HFF-Myc (cell line): ENCODE measurements at places on chromosomes 3 and 15.

DNA sequence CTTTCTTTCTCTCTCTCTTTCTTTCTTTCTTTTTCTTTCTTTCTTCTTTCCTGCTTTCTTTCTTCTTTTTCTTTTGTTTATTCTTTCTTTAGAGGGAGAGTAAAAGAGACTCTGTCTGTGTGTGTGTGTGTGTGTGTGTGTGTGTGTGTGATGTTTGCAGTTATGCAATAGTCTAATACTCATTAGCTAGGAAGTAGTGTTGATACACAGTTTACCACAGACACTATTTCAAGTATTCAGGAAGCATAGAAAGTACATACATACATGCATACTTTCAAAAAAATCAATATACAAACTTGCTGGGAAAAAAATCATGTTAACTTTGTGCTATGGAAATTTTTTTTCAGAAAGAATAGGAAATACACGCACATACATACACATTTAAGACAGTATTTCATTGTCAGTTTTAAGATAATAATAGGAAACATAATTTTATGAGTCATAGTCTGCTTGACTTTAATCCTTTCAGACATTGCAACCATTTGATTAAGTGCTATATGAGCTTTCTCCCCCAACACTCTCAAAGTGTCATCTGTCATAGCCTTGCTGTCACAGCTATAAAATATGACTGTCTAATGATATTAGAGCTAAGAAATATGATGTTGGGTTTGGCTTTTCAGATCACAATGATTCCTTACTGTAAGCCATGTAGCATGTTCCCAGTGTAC is 74.9 kb upstream of the EPHA3 start:
- DNase-seq = no peak

DNA sequence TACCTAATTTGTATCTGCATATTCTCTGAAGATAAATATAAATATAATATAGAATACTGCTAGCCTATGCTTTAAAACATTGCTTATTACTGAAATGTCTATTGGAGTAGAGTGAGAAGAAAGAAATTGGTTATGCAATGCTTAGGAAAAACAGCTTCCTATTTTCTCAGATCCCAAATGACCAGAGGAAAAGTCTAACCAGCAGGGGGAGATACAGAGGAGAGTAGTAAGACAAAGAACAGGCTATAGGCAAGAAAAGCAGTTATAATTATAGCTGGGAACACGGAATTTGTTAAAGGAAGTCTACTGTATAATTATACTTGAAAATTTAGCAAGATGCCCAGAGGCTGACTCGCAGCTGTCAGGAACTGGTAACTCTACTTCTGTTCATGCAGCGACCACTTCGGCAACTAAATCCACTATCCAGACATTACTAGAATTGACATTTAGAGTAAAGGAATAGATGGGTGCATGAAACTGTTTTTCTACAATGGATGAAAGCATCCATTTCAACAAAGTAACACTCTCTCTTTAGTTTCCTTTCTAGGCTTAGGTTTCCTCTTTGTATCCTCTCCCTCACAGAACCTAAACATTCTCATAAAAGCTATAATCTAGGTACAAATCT is 97.2 kb downstream of the TBC1D5 start:
- peak; percentile 24 for DNase-seq

- DNase-seq = no peak
These were observed 107.0 kb downstream of the EEFSEC start for GRCh38 chr3:128260275-128260674.

DNA sequence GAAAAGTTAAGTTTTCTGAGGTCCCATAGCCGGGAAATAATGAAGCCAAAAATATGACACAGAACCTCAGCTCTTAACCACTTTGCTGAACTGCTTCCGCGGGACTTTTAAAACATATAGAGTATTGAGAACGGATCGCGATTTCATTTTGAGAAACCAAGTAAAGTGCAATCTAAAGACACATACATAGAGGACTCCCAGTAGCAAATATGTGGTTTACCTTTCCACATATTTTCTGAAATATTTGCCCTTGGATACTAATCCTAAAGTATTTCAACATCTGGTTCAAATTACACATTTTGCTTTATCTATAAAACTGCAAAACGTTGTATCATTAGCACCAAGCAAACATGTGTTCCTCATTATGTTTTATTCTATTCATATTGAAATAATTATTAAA is 776.5 kb downstream of the ROBO2 start:
- no peak for DNase-seq

DNA sequence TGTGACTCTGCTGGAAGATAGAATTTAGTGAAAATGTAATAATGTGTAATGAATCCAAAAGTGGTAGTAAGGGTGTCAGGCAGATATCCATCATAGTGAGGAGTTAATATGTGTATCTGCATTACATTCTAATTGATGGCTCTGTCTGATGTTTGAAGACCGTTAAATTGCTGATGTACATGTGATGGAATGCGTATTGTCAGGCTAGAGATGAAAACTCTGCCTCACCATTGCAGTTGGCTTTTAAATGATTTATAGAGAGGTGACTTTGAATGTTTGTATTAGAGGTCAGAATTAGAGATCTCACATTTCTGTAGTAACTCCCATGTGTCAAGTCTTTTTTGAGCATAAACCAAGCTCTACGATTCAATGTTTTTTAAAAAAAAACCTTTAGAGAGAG is 234.6 kb downstream of the NAALADL2 start:
- DNase-seq = no peak

DNA sequence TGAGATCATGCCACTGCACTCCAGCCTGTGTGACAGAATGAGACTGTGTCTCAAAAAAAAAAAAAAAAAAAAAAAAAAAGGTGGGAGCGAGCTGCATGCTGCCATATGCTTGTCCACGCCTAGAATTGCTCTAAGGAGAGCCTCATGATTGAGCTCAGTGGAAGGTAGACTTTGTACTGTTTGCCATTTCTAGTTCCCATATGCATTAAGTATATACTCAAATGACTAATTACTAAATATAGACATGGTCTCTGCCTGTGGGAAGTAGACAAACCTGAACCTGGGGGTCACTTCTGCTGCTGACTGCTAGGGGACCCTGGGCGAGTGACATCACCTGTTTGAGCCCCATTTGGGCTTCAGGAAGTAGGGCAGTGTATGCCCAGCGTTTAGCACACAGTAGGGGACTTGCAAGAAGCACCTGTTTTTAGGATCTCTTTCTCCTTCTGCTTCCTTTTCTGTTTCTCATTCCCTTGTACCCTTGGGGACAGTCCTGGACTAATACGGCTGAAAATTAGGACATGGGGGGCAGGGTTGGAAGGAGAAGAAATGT is 27.2 kb downstream of the PRKCD start:
- DNase-seq = no peak

DNA sequence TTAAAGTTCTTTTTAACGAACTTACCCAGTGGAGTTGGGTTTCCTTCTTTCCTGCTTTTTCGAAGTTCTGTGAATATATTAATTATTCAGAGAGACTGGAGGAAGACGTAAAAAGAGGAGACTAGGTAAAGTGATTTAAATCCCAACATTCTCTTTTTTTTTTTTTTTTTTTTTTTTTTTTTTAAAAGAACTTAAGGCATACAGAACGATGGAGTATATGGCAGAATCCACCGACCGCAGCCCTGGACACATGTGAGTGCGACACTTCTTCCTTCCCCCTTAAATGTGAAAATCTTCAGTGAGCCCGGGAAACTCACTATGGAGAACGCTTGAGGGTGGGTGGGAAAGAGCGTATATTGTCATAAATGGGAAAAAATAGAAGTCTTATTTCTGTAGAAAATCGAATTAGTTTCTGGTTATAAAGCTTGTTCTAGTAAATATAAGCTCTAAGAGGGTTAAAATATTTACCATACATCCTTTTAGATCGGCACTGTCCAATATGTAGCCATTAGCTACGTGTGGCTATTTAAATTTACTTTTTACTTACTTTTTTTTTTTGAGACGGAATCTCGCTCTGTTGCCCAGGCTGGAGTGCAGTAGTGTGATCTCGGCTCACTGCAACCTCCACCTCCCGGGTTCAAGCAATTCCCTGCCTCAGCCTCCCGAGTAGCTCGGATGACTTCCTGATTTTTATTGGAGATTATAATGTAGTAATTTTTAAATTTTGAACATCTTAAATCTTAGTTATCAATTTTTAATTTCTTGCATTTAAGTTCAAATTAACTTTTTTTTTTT is 892 bp downstream of the NMD3 start:
- DNase-seq = no peak

DNA sequence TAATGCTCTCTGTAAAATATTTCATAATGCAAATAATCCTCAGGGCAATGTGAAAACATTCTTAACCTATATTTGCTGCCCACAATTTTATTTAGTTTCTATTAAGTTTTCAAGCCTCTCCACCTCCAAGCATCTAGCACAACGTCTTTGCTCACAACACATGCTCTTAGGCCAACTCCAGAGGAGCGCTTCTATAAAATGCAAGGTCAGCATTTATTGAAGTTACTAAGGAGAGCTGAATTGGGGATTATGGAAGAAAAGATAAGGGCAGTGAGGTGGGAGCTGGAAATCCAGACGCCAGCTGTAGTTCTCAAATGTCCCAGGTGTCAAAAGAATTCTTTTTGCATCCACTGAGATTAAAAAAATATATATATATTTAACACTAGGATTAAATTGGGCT is 996 bp downstream of the RABL3 start:
- DNase-seq = no peak

DNA sequence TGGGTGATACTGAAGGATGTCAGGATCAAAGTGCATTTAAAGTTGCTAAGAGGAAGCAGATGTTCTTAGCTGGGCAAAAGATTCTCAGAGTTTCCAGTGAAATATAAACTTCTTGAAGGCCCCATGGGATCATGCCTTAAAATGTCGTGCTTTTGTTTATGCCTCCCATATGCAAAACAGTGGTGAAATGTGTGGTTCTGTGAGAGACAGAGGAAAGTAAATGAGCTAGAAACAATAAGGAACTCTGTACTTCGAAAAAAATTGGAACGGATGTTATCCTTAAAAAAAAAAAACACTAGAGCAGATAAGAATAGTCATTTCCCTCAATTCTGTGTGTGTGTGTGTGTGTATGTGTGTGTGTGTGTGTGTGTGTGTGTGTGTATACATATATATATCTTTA is 497.0 kb upstream of the TBL1XR1 start:
- DNase-seq = peak; percentile 85

DNA sequence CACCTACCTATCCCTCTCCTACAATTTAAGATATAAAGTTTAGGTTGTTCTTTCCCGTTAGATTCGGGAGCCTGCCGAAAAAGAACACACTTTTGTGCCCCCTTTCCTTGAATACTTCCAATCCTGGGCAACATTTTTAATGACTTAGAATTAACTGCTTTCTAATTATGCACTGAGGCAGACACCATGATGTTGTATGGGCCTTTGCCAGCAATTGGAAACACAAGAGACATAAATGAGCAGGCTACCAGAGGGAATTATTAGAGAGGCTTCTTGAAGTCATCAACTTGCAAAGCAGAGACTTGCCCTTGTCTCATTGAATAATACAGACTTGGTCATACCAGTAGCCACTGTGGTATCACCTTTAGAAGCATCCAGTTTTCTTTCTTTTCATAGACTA is 96.8 kb downstream of the CDIN1 start:
- DNase-seq = no peak

DNA sequence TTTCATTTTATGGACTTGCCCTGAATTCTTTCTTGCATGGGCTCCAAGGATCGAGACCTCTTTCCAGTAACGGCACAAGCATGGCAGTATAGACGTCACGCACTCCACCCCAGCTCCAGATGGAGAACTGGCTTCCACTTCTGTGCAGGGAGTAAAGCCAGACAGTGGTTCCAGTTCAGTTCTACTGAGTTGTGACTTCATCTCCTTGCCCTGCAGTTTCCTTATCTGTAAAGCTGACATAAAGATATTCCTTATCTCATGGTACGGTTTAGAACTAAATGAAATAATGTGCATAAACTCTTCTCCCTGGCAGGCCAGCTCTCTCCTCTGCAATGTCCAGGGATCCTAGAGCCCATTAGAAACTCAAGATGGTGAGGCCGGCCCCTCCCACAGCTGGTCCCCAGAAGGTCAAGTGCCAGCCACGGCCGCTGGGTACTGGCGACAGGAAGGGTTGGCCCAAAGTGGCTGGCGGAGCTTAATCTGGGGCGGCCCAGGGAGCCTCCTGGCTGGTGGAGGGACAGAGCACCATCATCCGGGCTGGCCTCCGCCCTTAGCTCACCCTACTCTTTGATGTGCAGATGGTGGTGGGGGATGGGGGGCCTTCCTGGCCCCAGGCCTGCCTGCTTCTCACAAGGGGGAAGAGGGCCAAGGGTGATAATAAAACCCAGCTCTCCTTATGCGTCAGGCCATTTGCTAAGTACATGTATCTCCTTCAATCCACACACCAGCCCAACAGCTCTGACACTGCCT is 7.2 kb downstream of the MESP2 start:
- DNase-seq = peak; percentile 50

GRCh38 chr3:42814246-42814645 is 5.0 kb downstream of the ACKR2 start:
- no peak for DNase-seq

- DNase-seq = no peak
These were observed 63.8 kb downstream of the CHSY1 start for GRCh38 chr15:101187820-101188636.

DNA sequence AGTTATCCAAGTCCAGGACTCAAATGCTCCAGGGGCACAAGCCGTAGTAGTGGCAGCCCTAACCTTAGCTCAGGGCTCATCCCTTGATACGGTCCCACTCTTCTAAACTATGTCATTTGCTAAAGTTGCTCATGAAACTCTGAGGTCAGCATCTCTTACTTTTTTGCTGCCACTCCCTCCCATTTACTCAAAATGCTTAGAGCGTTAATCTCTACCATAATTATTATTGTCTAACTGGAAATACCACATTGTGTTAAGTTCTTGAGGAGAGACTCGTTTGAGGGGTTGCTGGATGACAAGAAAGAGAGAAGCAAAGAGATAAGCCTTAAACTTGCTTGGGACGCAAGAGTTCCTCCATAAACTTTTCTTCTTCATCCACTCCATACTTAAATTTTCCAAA is 26.9 kb upstream of the TMOD3 start:
- DNase-seq = no peak

GRCh38 chr3:3081381-3082233 is 28.6 kb downstream of the IL5RA start:
- DNase-seq = no peak

GRCh38 chr3:12180218-12180617 is 21.5 kb upstream of the TIMP4 start:
- DNase-seq = no peak

GRCh38 chr3:169545606-169546005 is 117.9 kb downstream of the MECOM start:
- no peak for DNase-seq

- DNase-seq = no peak
These were observed 153.6 kb downstream of the AKAP13 start for GRCh38 chr15:85534031-85534430.
